Activated gamma-delta T cell treated with Interleukin-2 at 50 U/mL for 16 hours (primary cell): ENCODE measurements at places on chromosomes 13 and 19.

GRCh38 chr19:41133260-41133659 lies 19.0 kb downstream of the CYP2F1 start:
- DNase-seq: no peak

GRCh38 chr13:49443357-49443703 lies 534 bp downstream of the CAB39L start:
- peak; percentile 15 for DNase-seq

- no peak for DNase-seq
These were observed 353.1 kb downstream of the EFNB2 start for GRCh38 chr13:106182404-106182803.

GRCh38 chr19:35742121-35742724 lies at the start of gene IGFLR1:
Gene IGFLR1 (minus strand): TSS chr19:35742452. CDS start chr19:35741180, 1,272 bp downstream.
- DNase-seq: peak; percentile 66
